Activated CD4-positive, alpha-beta T cell treated with anti-CD3 and anti-CD28 coated beads for 36 hours (primary cell): ENCODE measurements at places on chromosomes 11 and 22. TPM values are rescaled to one million over a fixed set of nuclear protein-coding genes. Genes with fewer than 3 reads are reported as not detected.
A peak's percentile ranks its signal among the peaks of the same experiment; 100 is the strongest.

Gene CPT1A
- total RNA-seq: 23.3 TPM

Gene SHANK2
- not detected for total RNA-seq

Gene HTR3A
- total RNA-seq: not detected

Gene UPK2
- 0.32 TPM for total RNA-seq

Gene OR52I1
- total RNA-seq: not detected

Gene NFAM1
- total RNA-seq: 0.21 TPM

GRCh38 chr11:9001736-9002135 is 2.1 kb downstream of the NRIP3 start:
- H3K27ac ChIP-seq: no peak overlapping the region
- no peaks in the 10 kb centered on the region for H3K36me3 ChIP-seq
- H3K4me3 ChIP-seq: no peak overlapping the region
- peaks cover 39% of the 10 kb centered on the region for H3K27me3 ChIP-seq

DNA sequence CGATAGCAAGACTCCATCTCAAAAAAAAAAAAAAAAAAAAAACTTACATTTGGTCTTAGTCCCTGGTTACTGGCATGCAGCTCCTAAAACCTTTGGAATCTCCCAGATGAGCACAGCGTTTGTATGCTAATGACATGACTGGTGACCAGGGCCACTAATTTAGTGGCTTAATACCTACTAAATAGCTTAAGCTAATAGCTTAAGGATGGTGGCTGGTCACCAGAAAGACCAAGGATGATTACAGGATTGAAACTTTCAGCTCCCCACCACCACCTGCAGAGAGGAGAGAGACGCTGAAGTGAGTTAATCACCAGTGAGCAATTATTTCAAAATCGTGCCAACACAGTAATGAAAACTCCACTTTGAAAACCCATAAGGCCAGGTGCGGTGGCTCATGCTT is 37.1 kb downstream of the DENND5A start:
- no peak for DNase-seq
- no peaks in the 10 kb centered on the region for H3K27me3 ChIP-seq
- no peak overlapping the region for H3K4me3 ChIP-seq
- no peak overlapping the region for H3K27ac ChIP-seq

DNA sequence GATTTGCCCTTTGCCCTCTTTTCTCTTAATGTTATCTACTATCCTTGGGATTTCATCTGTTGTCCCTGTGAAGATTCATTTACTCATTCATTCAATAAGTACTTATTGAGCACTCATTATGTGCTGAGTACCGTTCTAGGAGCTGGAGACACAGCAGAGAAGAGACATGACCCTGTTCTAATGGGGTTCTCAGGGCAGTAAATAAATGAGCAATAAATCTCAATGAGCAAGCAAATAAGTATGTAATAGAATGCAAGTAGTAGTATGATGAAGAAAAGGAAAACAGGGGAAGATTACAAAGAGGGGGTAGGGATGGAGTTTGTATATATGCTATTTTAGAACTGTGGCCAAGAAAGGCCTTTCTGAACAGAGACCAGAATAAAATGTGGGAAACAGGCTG is 34.2 kb upstream of the NRIP3 start:
- H3K27ac ChIP-seq: no peak overlapping the region
- no peak for DNase-seq
- no peaks in the 10 kb centered on the region for H3K36me3 ChIP-seq

GRCh38 chr11:2127482-2128129 is 11.6 kb downstream of the IGF2 start:
- peaks cover 27% of the 10 kb centered on the region for H3K27me3 ChIP-seq
- H3K4me1 ChIP-seq: no peaks in the 10 kb centered on the region
- H3K4me3 ChIP-seq: no peak overlapping the region
- DNase-seq: no peak
- no peaks in the 10 kb centered on the region for H3K36me3 ChIP-seq

- DNase-seq: no peak
- no peaks in the 10 kb centered on the region for H3K4me1 ChIP-seq
- H3K27ac ChIP-seq: no peak overlapping the region
- H3K36me3 ChIP-seq: no peaks in the 10 kb centered on the region
- no peaks in the 10 kb centered on the region for H3K27me3 ChIP-seq
These were observed 217.7 kb upstream of the KIRREL3 start for GRCh38 chr11:127218275-127218608.

- H3K27ac ChIP-seq: no peak overlapping the region
- no peaks in the 10 kb centered on the region for H3K36me3 ChIP-seq
- DNase-seq: peak; percentile 38
- H3K4me3 ChIP-seq: no peak overlapping the region
These were observed 152.8 kb downstream of the NCAM1 start for GRCh38 chr11:113113801-113114704.

DNA sequence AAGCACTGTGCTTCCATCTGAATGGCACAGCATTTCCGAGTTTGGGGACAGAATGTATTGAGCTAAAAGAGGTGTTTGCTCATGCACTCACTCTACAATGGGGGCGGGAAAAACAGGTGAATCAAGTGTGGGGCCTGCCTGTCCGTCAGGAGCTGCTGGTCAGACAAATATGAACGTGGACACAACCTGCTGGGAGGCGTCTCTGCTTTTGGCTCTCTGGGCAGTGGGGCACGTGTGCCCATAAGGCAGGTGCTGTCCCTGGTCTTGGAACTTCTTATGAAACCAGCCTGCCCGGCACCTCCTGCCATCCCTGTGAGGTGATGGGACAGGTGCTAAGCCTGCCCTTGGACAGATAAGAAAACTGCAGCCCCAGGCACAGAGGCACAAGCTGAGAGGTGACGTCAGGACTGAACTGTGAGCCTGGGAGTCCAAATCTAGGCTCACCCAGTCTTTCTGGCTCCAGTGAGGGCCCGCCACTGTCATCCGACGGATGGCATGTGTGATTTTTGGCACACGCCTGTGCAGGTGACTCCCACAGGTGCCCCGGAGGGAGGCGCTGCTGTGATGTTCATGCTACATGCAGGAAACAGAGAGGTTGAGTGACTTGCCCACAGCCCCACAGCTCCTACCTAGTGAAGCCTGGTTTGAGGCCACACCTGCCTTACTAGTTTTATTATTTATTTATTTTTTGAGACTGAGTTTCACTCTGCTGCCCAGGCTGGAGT is 51.6 kb downstream of the SMIM38 start:
- H3K27me3 ChIP-seq: peaks cover 8% of the 10 kb centered on the region
- DNase-seq: no peak
- H3K27ac ChIP-seq: no peak overlapping the region
- H3K36me3 ChIP-seq: no peaks in the 10 kb centered on the region

DNA sequence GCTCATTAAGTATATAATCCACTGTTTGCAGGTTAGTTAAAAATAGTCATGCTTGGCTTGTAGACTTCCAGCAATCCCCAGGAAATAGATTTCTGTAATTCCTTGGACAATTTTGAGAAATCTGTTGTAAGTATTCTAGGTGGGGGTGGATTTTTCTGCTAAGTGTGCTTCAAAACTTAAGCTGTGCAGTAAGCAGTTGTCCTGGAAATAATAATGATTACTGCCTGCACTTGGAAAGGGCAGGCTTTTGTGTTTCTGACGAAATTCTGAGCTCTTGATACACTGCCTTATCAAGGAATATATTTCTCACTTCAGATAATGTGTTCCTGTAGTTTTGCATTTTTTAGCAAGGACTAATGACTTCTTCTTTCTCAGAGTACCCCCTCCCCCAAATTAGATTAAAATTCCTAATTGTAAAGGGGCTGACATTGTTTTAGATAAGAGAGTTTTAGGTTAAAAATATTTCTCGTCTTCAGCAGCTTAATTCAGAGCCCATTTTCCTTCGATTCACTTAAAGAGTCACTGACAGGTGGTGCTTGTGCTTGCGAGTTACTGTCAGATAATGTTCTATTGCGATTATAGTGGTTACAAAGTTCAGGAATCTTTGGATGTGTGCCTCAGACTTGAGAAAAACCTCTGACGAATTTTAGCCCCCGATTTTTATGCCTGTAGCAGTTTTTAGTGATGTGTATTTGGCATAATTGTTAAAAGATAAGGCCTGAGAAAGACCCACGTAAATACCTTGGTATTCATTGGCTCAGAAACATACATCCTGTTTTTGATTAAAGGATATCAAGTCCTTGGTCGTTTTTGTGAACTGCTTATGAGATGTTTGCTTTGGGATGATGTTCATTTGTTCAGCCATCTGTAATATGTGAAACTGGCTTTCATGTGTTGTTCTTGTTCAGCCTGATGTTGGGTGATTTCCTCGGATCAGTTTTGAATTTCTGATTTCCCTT is 120.5 kb downstream of the HIPK3 start:
- no peaks in the 10 kb centered on the region for H3K4me1 ChIP-seq
- no peak for DNase-seq
- H3K27ac ChIP-seq: no peak overlapping the region
- H3K36me3 ChIP-seq: no peaks in the 10 kb centered on the region
- no peak overlapping the region for H3K4me3 ChIP-seq

DNA sequence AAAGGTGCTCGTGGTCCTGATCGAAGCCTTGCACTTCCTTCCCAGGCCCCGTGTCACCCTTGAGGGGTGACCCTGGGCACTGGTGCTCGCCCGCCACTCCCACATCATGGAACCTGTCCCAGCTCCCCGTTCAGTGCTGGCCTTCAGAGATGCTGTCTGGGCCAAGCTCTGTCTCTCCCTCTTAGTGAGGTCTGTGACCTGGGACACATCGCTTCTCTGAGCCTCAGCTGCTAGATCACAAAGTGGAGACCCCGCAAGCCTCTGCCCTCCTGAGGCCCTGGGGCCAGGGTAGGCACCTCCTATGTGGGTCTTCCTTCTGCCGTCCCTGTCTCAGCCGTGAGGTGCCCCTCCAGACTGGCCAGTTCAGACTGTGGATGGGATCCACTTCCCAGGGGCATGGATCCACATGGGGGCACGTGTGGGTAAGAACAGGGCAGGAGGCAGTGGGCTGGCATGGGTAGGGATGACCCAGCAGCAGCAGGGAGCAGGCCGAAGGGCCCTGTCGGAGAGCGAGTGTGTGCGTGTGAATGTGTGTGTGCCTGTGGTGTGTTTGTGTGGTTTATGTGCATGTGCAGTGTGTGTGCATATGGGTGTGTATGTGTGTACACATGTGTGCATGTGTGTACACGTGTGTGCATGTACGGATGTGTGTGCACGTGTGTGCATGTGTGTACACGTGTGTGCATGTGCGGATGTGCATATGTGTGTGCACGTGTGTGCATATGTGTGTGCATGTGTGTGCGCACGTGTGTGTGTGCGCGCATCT is 1073.7 kb downstream of the BRD1 start:
- no peaks in the 10 kb centered on the region for H3K4me1 ChIP-seq
- H3K27me3 ChIP-seq: no peaks in the 10 kb centered on the region
- H3K4me3 ChIP-seq: no peak overlapping the region
- no peaks in the 10 kb centered on the region for H3K36me3 ChIP-seq

DNA sequence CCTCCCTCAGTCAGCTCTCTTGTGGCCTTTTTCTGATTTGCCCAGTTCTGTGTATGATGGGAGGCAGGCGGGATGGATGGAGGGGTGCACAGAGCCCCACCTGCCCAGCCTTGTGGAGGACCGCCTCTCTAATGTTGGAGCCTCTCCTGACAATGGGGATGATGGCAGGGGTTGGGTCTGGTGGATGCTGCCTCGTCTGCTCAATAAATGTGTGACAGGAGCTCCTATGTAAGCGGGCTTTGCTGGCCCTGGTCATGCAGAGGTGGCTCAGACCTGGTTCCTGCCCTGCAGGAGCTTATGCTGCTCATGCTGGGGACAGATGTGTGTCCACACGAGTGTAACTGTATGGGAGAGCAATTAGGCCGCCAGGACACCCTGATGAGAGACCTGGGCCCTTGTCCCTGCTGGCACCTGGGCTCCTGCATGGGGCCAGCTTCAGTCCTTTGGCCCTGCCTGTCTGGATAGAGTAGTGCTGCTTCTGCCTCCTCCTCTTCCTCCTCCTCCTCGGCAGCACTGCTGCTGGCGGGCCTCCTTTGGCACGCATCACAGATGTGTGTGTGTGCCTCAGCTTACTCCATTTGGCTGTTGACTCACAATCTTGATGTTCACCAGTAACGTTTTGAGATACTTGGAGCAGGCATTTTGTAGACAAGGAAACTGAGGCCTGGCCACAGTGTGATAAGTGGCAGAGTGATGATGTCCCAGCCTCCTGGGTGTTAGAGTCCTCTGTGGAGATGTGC is 131.0 kb downstream of the TBC1D22A start:
- H3K4me3 ChIP-seq: no peak overlapping the region
- H3K4me1 ChIP-seq: peaks cover 8% of the 10 kb centered on the region
- DNase-seq: no peak
- no peaks in the 10 kb centered on the region for H3K27me3 ChIP-seq

DNA sequence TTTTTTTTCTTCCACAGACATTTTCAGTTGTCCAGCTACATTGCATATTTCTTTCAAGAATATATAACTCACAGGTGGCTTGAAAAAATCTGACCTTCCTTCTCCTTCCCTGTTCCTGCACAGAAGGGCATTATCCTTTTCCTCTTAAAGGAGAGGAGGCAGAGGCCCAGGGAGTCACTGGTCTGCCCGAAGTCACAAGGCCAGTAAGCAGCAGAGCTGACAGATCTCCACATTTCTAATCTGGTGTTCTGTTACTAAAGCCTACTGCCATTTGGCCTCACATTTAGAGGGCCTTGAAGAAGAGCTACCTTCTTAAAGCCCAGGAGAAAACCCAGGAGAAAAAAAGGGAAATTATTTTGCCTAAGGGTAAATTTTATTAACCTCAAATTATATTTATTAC is 12.3 kb downstream of the ENDOD1 start:
- no peak overlapping the region for H3K27ac ChIP-seq
- no peaks in the 10 kb centered on the region for H3K27me3 ChIP-seq
- no peak overlapping the region for H3K4me3 ChIP-seq

DNA sequence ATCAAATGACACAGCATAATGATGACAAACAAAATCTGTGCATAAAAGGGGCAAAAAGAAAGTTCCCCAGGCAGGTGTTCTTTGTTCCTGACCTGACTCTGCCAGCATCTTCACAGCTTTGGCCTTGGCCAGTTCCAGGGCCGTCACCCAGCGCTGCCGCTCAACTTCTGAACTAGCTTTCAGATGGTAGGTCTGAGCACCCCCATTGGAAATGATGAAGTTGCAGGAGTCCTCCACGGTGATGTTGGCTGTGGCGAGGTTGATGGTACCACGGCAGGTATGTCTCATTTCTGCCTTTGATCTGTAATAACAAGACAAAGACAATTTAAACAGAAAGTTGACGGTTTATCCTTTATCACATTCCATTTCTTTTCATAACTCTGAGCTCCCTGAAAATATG is 5.3 kb downstream of the OSBP start:
- H3K36me3 ChIP-seq: peaks cover 64% of the 10 kb centered on the region
- H3K27me3 ChIP-seq: no peaks in the 10 kb centered on the region
- H3K4me3 ChIP-seq: no peak overlapping the region
